ENCODE measurements at places on chromosomes 13 and 19.

- DNase-seq: no peak
Measured at GRCh38 chr13:71967990-71968389, 101.0 kb upstream of the DACH1 start.

- DNase-seq: no peak
Measured at GRCh38 chr13:28618230-28618994, 40.5 kb upstream of the POMP start.

- DNase-seq: no peak
Measured at GRCh38 chr13:45728759-45729158, 26.6 kb downstream of the CBY2 start.

DNA sequence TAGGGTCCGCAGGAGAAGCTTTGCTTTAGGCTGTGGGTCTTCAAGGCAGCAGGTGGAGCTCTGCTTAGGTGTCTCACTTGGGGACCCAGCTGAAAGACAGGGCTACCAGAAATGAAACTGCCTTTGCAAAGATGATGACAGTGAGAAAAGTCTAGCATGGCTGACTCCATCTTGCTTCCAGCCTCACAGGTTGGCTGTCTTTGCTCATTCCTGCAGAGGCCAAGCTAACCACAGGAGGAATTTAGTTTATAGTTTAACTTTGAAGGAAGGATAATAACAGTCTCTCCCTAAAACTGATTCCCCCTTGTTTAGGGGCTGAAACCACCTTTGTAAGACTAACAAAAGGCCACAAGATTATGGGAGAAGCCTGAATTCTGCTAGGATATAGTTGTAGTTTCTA, 252.4 kb downstream of the UQCRFS1 start:
- no peak for DNase-seq

- peak; percentile 8 for DNase-seq
Measured at GRCh38 chr13:34419755-34420154, 522.3 kb upstream of the NBEA start.

DNA sequence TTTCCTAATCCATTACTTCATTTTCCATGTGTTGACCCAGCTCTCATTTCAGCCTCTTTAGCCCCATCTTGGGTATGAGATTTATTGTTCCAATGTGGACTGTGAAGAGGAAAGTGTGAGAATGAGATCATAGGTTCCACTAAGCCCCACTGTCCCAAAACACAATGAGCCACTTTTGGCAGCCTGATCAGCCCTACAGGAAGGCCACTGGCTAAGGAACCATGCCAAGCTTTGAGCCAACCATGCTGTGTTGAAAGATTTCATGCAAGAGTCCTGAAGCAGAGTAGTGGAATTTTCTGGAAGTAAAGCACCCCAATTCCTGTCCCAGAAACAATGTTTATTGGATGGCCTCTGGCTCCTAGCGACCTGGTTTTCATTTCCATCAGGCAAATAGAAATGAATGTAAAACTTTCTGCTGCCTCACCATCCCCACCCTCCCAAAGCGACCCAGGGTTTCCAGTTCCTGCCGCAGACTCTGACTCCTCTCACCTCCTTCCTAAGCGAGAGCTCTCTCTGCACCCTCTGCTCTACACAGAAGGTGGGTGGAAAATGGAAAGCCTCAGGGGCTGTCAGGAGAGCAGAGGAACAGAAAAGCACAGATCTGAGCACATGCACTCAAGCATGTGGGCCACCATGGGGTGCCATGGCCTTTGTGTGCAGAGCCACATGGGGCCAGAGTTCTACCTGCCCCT, 73.1 kb downstream of the KCTD12 start:
- peak; percentile 53 for DNase-seq

DNA sequence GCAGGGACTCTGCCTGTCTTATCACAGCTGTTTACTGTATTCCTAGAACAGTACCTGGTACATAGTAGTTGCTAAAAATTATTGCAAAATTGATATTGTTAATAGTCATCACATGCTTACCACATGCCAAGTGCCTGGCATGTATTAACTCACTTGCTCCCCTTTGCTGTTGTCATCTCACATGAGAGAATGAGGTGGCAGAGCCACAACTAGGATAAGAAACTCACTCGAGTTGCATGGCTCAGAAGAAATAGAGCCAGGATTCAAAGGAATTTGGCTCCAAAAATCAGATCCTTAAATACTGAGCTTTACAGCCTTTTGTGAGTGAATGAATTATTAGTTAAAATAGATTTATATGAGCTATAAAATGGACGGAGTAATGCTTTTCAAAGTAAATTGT, 42.6 kb downstream of the B3GLCT start:
- DNase-seq: no peak

DNA sequence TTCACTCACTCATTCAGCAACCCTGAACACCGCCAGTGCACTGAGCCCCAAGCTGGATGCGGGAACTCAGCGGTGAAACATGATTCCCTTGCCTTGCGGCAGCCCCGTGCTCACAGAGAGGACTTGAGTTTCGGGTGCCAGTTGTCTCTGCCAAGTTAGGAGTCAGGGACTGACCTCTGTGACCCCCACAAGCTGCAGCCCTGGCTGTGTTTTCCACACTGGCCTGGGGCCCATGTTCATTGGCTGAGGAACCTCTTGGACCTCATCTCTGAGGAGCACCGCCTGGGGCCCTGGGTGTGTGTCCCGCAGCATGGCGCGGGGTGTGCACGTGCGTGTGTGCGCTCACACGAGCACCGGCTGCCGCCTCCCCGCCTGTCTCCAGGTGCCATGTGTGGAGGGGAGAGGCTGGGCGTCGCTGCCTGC, 31.0 kb downstream of the CAPN12 start:
- DNase-seq: no peak

GRCh38 chr13:40438022-40438680, 228.3 kb downstream of the FOXO1 start:
- no peak for DNase-seq

DNA sequence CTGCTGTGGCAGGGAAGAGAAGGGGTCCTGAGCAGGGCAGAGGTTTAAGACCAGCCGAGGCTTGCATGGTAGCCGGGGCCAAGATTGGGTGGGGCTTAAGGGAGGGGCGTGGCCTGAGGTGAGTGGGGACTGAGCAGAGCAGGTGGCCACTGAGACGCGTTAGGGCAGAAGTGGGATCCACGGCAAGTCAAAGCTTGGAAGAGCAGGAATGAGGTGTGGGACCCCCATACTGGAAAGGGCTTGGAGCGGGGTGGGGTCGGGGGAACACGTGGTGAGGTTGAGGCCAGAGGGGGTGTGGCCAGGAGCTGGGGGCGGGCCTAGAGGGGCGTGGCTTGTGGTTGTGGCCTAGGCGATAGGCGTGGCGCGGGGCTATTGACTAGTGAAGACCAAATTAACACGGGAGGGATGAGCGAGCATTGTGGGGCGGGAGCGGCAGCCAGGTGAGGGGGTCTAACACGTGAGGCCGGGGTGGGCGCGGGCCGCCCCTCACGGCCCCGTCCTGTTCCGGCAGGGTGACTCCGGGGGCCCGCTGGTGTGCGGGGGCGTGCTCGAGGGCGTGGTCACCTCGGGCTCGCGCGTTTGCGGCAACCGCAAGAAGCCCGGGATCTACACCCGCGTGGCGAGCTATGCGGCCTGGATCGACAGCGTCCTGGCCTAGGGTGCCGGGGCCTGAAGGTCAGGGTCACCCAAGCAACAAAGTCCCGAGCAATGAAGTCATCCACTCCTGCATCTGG, 3.3 kb downstream of the CFD start:
- DNase-seq: peak; percentile 69

GRCh38 chr13:110560601-110561343, 750 bp downstream of the RAB20 start:
- peak; percentile 27 for DNase-seq

DNA sequence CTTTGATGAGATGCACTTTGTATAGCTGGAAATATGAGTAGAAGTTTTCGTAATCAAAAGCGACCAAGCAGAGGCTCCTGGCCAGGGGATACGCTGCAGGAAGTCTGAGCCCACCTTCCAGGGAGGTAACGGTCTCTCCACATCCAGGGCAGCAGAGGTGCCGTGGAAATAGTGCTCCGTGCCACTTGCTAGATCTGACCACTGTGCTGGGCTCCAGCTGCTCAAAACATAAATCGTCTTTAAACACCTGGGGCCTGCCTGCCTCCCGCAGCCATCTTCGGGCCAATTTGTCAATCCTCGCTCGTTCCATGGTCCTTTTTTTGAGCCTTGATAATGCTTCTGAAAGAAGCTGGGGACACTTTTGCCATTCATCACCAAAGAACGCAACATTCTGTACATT, 445.0 kb downstream of the ZNF536 start:
- no peak for DNase-seq

- DNase-seq: peak; percentile 4
Measured at GRCh38 chr13:76425935-76426334, 460.3 kb downstream of the KCTD12 start.

DNA sequence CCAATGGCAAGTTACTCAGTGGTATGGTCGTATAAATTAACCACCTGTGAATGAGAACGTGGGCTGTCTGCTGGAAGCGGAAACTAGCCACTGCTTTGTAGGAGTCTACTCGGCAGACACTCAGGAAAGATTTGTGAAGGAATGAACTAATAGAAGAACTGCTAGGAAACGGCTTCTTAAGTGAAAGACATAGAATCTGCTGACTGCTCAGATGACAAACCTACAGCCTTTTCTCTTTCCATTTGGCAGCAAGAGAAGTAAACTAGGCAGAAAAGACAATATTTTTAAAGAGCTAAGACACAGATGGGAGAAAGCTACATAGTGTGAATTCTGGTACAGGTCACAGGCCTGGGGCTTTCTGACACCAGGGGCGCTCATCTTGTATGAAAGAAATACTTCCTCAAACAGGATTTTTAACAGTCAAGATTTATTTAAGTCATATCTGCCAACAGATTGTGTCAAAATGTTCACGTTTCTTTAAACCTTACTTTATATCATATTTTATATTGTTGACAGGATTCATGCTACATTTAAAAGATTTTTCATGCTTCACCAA, 78.4 kb downstream of the MIPEP start:
- no peak for DNase-seq

GRCh38 chr13:22800526-22801401, 380.0 kb upstream of the SGCG start:
- peak; percentile 10 for DNase-seq

DNA sequence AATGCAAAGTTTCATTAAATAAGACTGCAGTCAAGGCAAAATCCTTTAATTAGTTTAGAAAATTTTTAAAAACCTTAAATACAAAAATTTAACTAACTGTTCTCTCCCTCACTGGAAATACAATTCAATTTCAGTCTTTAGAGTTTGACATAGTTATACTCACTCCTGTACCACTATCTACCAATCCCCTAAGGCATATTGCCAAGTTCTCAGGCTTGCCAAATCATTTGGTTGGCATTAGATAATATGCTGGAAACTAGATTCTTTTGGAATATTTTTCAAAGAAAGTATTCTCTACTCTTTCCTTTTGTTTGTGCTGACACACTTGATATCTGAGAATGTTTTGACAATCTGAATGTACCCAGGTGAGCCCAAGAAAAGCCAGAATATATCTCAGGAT, 77.2 kb downstream of the TSC22D1 start:
- DNase-seq: no peak

DNA sequence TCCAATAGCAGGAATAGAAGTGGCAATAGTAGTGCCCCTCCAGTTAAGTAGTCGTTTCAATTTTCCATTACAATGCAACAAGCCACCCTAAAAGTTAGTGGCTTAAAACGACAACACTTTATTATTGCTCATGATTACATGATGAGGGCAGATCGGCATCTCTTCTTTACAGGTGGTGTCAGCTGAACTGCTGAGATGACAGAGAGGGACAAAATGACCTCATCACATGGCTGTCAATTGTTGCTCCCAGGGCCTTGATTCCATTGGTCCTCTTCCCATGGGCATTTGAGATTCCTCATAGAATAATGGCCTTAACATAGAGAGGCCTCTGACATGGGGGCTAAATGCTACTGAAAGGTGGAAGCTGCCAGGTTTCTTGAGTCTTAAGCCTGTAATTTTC, 679.8 kb upstream of the KLHL1 start:
- DNase-seq: peak; percentile 69

DNA sequence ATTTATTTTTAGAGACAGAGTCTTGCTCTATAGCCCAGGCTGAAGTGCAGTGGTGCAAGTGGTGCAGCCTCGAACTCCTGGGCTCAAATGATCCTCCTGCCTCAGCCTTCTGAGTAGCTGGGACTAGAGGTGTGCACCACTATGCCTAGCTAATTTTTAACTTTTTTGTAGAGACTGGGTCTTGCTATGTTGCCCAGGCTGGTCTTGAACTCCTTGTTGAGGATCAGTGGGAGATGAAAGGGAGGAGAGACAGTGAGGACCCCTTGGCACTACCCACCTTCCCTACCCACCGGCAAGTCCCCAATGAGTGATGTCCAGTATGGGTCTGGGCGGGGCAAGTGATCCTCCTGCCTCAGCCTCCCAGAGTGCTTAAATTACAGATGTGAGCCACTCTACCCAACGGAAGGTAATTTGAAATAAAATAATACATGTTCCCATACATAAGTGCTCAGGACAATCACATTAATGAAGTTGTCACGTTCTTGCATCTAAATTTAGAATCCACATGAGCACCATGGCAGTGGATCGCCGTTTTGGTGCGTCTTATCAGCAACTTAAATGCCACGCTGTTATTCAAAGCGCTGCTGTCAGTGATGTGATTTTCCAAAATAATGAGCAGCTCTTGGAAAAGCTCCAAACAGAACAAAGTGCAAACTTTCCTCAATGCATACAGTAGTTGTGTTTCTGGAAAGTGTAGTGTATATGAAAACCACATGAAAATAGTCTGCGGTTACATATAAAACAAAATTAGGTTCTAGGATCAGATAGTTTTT, 5.9 kb upstream of the ARL11 start:
- no peak for DNase-seq

DNA sequence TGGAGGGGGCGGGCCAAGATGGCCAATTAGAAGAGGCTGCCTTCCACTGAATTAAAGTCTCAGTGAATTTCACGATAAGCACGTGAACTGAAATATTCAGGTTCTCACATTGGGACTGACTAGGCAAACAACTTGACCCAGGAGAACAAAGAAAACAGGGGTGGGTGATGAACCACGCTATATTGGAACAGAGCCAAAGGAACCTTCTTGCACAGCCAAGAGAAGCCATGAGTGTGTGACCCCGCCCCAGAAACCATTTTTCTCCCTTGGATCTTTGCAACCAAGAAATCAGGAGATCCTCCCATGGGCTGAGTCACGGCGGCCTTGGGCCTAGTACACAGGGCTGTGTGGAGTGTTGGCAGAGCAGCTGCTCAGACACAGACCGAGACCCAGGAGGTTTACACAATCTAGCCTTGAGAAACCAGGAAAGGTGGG, 36.8 kb downstream of the ERICH4 start:
- peak; percentile 60 for DNase-seq

DNA sequence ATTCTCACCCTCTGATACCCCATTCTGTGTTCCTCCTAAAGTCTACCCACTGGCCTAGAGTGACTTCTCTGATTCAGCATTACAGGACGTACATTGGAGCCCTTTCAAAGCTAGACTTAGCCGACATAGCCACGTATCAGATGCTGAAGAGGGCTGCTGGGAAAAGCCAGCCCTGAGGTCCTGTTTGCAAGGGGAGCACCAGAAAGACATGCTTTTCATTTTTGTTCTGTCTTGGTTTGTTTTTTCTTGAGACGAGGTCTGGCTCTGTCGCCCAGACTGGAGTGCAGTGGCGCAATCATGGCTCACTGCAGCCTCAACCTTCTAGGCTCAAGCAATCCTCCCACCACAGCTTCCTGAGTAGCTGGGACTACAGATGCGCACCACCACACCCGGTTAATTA, 6.3 kb upstream of the ZSWIM4 start:
- no peak for DNase-seq
